ENCODE measurements at places on chromosomes 13 and 19. TPM values are rescaled to one million over a fixed set of nuclear protein-coding genes. Genes with fewer than 3 reads are reported as not detected.

MATK gene
- 22.9 TPM for total RNA-seq

DNA sequence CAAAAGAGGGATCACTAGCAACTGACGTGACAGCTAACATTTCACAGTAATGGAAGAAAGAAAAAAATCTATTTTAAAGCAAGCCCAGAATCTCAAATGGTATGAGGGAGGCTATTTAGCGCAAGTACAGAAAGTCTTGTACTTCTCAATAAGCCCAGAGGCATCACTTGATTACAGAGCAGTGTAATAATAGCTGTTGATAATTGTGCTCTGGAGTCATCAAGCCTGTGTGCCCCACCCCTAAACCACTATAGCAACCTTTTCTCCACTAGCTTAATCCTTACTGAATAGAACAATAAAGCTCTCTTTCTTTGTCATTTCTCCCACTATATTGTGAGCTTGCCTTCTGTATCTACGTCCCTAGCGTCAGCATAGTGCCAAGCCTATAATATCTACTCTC is 56.6 kb downstream of the FREM2 start:
- no peak for DNase-seq

- DNase-seq: no peak
Measured at GRCh38 chr19:10961073-10961860, 437 bp downstream of the SMARCA4 start.

GRCh38 chr13:105787632-105788031 is 747.8 kb downstream of the EFNB2 start:
- no peak for DNase-seq

GRCh38 chr13:26883613-26884257 is 123.1 kb upstream of the GPR12 start:
- no peak for DNase-seq

DNA sequence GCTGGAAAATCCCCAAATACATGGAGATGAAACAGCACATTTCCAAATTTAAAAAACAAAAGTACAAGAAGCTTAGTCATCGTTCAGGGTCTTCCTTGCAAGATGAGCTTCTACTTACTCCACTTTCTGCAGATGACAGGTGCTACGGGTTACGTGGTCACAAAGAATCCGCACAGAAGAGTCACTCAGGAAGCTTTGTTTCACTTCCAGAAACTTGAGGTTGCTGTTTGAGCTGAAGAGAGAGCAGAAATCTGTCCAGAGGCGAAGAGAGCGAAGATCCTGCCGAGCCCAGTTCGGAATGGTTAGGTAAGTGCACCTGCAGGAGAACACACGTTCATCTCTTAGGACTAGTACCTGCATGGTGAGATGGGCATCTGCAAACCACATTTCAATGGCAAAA is 9.4 kb downstream of the NLRP7 start:
- DNase-seq: no peak

C19orf85 gene
- not detected for total RNA-seq

DNA sequence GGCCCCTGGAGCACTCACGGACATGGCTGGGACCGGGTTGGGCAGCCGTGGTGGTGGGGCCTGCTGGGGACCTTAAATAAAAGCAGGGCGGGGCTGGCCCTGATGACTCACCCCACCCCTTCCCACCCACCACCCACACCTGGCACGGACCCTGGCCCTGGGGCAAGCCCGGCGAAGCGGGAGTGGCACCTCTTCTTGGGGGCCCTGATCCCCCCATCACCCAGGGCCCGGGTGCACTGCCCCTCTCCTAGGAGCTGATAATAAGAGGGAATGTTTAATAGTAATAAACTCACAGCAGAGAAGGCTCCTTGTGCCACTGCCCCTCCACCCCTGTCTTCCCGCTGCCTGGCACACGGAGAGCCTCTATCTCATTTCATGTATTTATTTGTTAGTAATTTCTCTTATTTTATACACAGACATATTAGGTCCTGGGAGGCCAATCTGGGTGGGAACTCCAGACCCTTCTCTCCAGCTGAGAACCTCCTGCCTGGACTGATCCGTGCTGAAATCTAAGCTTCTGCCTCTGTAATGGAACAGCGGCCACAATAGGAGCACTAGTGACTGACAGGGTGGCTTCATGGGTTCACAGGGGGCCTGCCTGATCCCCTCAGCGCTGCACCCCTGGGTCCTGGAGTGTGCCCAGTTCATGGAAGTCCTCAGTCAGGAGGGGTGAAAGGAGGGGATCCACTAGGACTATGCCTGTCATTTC is at the start of gene LGALS7:
TSS of gene LGALS7 (minus strand) at position 49 of the 709 bp plus-strand sequence. CDS start at position 24, 25 bp downstream.
- DNase-seq: no peak

GRCh38 chr13:113607889-113608635 is 23.5 kb downstream of the TFDP1 start:
- DNase-seq: no peak

GRCh38 chr19:51586799-51587198 is 15.7 kb downstream of the ZNF175 start:
- DNase-seq: no peak

Measured in occipital lobe (tissue), 3 donors.